ENCODE measurements at places on chromosomes 7 and 10. TPM values are rescaled to one million over a fixed set of nuclear protein-coding genes. Genes with fewer than 3 reads are reported as not detected.

The HMX2 gene
- total RNA-seq = not detected

The ITPRIP gene
- total RNA-seq = 22.2 TPM

The TPST1 gene
- total RNA-seq = 22.2 TPM

The INSYN2A gene
- under 0.01 TPM for total RNA-seq

The HABP2 gene
- total RNA-seq = not detected

The PON2 gene
- total RNA-seq = 52.0 TPM

The JAZF1 gene
- 1.2 TPM for total RNA-seq

The NSMCE4A gene
- total RNA-seq = 29.0 TPM

The ITIH5 gene
- 0.21 TPM for total RNA-seq

The SP4 gene
- 4.5 TPM for total RNA-seq

The AKR1D1 gene
- total RNA-seq = not detected

The PAPOLB gene
- not detected for total RNA-seq

The OR2A12 gene
- not detected for total RNA-seq

The KIF11 gene
- total RNA-seq = 3.0 TPM

The C10orf105 gene
- total RNA-seq = not detected

The SAP25 gene
- not detected for total RNA-seq

The SHTN1 gene
- 2.3 TPM for total RNA-seq

The PDLIM1 gene
- total RNA-seq = 29.8 TPM

The ARL5B gene
- 14.9 TPM for total RNA-seq

The SLC29A4 gene
- 11.6 TPM for total RNA-seq

The NPC1L1 gene
- not detected for total RNA-seq

The ZNF107 gene
- total RNA-seq = 2.2 TPM

The GDF2 gene
- total RNA-seq = not detected

The GCK gene
- total RNA-seq = 0.21 TPM

The PCLO gene
- 0.48 TPM for total RNA-seq
